ENCODE measurements at places on chromosomes 11 and 22.

DNA sequence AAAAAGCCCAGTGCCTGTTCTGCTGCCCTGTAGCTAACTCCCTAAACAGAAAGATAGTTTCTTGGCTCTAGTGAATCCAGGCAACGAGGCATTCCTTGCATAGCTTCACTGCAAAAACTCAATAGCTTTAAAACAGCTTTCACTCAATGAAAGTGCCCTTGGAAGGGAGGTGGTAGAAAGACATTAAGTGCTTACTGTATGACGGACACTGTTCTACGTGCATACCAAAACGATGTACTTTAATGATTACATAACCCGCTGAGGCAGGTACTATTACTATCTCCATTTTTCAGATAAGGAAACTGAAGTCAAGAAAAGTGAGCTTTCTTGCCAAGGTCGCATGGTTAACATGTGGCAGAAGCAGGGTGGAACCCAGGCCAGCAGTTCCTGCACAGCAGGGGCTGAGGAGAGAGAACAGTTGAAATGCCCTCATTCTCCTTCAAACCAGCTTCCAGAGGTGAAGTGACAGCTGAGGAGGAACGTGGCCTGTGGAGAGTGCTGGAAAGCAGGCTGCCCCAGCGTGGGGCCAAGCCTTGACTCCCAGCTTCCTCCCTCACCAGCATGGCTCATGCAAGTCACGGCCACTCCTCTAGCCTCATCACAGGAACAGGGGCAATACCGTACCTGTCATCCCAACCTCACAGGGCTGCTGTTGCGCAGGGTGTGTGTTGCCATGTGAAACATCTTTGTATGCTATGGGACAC is 227.5 kb upstream of the NARS2 start:
- no peak for DNase-seq

GRCh38 chr11:68142028-68142412 is 20.8 kb upstream of the CHKA start:
- peak; percentile 57 for DNase-seq

DNA sequence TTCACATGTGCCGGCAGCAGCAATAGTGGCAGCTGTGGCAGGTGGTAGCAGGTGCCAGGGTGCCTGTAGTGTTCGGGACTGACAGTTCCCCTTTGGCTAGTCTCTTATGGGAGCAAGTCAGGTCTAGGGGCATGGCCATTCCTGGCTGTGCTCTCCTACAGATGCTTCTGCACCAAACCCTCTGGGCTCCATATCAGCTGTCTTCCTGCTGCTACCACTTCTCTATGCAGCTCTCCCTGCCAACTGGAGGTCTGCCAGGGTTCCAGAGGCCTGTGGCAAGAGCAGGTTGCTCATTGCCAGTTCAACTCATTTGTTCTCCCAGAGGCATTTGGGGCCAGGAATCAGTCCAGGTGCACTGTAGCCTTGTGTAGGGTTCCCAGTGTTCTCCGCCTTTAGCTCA is 473.7 kb downstream of the JRKL start:
- no peak for DNase-seq

- DNase-seq = no peak
Measured at GRCh38 chr11:120912504-120912903, 111.4 kb upstream of the TBCEL start.

GRCh38 chr11:117597071-117597470 is 199.9 kb downstream of the DSCAML1 start:
- DNase-seq = peak; percentile 6

- no peak for DNase-seq
Measured at GRCh38 chr11:63858628-63859550, 20.0 kb downstream of the MARK2 start.

Measured in stimulated activated CD4-positive, alpha-beta T cell treated with anti-CD3 and anti-CD28 coated beads, Interleukin-1b, Interleukin-23, amount 100 ng/mL, for 24 hours (primary cell).